ENCODE measurements at places on chromosomes 7 and 10. TPM values are rescaled to one million over a fixed set of nuclear protein-coding genes. Genes with fewer than 3 reads are reported as not detected.

The TET1 gene
- total RNA-seq: 59.2 TPM

The FAM13C gene
- 1.5 TPM for total RNA-seq

The IL6 gene
- 0.27 TPM for total RNA-seq

The HPSE2 gene
- 0.60 TPM for total RNA-seq

The PRR15 gene
- total RNA-seq: 21.2 TPM

The ADGRA1 gene
- 0.11 TPM for total RNA-seq

The CLEC5A gene
- not detected for total RNA-seq

The BLNK gene
- not detected for total RNA-seq

The CALML3 gene
- not detected for total RNA-seq

The CTAGE6 gene
- total RNA-seq: not detected

The ANKRD30A gene
- not detected for total RNA-seq

- no peak for DNase-seq
Observed at GRCh38 chr10:62831346-62831745, 15.2 kb upstream of the EGR2 start.

DNA sequence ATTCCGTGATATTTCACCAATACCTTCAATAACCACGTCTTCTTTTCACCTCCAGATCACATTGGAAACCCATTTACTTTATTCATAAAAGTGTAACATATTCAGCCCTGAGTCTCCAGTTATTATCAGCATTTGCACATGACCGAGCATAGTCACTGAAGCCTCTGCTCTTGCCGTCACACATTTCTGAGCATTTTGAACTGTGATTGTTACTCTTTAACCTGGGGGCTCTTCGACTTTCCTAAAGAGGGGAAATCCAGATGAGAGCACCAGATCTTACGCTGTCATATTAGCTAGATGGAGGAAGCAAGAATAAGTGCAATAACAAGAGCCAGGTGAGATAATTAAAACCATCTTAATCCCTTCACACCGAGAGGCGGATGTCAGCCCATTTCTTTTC is 260.0 kb upstream of the NRP1 start:
- no peak for DNase-seq

GRCh38 chr7:131629217-131629882 is 72.9 kb upstream of the PODXL start:
- no peak for DNase-seq

DNA sequence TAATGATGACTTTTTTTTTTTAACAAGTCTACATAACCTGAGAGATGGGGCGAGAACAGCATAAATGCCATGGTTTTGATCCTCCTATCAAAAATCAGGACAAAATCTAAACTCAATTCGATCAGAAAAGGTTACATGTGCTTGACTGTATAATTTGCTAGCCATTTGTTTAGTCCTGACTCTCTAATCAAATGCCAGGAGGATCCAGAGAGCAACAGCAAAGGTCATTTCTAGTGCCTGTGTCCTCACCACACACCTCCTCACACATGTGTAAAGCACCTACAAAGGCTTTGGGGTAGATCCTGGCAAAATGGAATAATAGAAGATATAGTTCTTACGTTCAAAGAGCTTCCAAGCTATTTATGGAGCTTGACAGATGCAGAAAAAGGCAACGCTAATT is 11.0 kb upstream of the FAS start:
- DNase-seq: no peak

GRCh38 chr7:721619-722248 is 4.8 kb upstream of the DNAAF5 start:
- no peak for DNase-seq

GRCh38 chr10:87860156-87860795 is 3.1 kb downstream of the KLLN start:
- DNase-seq: no peak

DNA sequence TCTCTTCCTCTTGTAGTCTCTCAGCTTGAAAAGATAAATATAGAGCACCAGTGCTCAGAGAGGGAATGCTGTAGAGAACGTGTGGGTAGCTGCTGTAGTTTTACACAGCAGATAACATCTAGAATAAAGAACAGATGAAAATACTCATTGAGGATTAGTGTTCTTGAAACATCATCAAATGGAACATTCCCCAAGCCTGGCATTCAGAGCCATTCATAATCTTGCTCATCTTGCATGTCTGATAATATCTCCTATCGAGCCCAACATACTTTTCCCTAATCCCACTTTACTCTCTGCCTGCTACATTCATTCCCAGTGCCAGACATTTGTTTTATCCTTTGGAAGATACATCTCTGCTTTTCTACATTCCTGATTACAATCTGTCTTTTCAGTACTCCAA is 35.2 kb downstream of the MCU start:
- DNase-seq: no peak

GRCh38 chr10:51879238-51879637 is 179.8 kb upstream of the CSTF2T start:
- DNase-seq: no peak

DNA sequence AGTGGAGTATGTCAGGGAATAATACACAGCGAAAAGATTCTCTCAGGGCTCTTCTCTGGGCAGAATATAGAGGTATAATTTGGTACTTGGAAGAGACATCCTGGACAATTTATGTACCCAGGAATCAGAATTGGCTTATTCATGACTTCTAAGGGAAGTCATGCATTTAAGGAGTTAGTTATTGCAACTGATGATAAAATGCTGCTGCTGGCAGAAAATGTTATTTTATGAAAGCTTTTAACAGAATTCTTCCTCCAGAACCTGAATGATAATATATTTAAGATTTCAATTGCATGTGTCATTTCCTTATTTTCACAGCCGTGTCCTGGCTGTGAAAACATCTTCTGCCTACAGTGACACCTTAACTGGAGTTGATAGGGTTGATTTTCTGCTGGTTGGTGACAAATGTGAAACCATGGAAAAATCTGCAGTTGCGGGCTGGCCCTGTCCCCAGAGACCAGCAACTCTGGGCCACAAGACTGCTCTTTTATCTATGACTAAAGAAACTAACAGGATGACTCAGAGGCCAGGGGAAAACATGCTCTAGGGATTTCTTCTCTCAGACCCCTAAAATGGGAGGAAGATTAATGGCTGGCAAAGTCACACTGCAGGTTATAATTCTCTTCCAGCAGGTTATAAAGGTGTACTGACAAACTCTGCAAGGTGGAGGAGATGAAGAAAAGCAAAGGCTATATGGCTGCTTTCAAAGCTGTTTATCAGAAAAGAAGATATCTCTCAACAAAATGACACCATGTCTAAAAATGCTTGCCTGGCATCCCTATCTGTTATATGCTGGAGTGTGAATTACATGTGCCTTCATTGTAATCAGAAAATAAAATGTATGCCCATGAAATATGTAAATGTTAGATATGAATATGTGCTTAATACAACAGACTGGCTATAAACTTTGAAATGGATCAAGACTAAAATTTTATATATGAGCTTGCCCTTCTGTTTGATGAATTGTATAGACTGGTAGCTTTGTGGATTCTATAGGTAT is 12.1 kb upstream of the TRUB1 start:
- no peak for DNase-seq

GRCh38 chr10:114398587-114399331 is 5.5 kb downstream of the AFAP1L2 start:
- no peak for DNase-seq

DNA sequence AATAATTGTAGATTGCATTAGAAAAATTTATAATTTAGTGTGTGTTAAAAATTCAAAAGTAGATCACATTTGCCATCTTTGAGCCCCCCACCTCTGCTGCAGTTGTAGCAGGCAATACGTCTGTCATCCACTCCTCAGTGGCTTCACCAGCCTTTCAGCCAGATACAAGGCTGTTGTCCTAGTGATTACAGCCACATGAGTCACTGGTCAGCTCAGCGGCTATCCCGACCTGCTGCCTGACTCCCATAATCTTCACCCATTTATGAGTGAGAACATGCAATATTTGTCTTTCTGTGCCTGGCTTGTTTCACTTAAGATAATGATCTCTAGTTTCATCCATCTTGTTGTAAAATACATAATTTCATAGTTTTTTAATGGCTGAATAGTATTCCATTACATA is 9.2 kb downstream of the OR2A5 start:
- no peak for DNase-seq

DNA sequence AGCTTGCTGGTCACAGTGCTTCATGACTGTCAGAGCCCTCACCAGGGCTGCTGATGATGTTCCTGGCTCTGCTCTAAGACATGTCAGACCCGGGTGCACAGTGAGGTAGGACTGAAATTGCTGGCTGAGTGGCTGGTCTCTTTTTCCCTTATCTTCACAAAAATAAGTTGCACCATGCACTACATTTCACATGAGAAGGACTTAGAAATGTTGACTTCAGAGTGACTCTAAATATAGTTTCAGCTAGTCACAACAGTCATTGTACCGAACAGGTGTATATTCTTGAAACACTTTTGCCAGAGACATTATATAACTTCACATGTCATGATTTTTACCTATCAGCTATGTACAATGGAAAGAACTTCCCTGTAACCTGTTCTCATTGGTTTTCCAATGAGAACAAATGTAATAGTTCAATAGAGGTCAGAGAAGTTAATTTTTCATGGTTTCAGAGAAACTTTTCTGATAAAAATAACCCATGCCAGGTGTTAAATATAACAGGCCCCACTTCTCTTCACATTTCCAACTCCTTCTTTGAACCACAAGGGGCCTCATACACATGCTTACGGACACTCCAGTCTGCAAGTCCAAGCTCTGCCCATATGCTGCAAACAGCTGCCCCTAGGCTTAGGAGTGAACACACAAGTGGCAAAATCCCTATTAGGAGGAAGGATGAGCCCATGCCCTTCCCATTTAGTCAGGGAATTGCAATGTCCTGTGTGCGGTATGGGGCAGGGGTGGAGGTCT is 115.6 kb downstream of the CDK6 start:
- DNase-seq: no peak

DNA sequence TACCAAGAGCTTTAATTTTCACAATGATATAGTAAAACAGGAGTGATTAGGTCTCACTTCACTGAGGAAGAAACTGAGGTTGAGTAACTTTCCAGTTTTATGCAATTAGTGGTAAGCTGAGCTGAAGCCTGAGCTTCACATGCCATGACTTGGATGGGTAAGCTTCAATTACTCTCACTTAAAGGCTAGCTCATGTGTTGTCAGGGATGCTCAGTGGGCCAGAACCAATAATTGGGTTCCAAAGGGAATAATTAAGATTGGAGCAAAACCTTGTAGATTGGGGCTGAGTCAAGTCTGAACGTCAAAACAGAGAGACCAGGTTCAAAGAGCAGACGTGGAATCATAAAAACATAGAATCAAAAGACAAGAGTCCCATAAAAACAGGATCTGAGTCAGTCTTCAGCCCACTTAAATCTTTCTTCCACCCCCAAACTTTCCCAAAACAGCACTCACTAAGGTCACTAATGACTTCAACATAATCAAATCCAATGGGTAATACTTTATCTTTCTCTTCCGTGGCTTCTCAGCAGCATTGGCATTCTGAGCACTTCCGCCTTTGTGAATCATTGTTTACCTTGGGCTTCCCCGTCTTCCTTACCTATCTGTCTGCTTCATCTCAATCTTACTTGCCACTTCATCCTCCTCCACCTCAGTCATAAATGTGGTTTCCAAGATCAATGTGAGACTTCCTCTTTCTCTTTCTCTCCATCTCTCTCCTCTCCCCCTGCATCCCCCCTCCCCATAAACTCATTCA is 23.0 kb upstream of the EGFR start:
- no peak for DNase-seq

- DNase-seq: no peak
Observed at GRCh38 chr7:77425101-77426051, 9.2 kb upstream of the GSAP start.

- DNase-seq: no peak
Observed at GRCh38 chr10:8738987-8739386, 684.5 kb downstream of the GATA3 start.

All from WTC11 (cell line).